ENCODE measurements at places on chromosomes 1 and 21.

- DNase-seq, result peak; percentile 54
Observed at GRCh38 chr21:17900990-17901385, 81.8 kb upstream of the C21orf91 start.

- DNase-seq, result no peak
Observed at GRCh38 chr1:27101696-27102095, 53.2 kb downstream of the SLC9A1 start.

- no peak for DNase-seq
Observed at GRCh38 chr1:200378096-200378495, 31.7 kb downstream of the ZNF281 start.

DNA sequence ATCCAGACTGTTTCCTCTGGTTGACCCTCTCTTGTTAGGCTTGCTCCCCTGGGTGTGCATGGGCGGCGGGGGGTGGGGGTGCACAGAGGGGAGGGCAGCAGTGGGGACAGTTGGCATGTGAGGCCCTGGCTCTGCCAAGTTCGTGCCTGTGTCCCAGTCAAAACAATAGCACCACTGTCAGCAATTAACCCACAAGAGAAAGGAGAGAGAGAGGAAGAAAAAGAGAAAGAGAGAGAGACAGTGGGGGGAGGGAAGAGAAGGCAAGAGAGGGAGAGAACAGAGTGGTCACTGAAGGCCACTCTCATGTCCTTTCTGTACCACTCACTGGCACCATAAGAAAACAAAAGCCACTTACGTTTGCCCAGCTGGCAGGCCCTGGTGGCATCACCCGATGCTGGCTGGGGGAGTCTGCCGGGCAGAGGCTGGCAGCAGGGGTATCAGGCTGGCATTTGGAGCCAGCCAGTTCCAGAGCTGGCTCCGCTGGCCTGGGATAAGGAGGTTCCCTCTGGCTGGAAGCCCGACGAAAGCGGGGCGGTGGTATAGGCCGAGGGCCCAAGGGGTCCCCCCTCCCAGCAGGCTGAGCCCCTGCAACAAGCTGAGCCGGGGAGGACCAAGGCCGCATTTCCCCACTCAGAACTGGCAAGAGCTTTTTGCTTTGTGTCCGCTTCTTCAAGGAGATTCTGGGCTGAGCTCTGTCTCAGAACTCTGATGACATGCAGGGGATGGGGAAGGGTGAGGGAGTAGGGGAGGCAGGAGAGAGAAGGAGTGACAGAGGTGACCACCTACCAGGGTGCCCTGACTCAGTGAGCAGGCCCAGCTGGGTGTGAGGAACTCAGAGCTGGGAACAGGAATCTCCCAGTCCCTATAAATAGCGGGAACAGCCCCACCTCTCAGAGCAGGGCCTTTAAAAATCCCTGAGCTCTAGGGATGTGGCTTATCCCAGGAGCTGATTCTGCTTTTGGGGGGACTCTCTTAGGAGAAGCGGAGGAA lies 27.9 kb downstream of the PIK3C2B start:
- no peak for DNase-seq

GRCh38 chr1:29643838-29644440 lies 407.6 kb downstream of the PTPRU start:
- no peak for DNase-seq

DNA sequence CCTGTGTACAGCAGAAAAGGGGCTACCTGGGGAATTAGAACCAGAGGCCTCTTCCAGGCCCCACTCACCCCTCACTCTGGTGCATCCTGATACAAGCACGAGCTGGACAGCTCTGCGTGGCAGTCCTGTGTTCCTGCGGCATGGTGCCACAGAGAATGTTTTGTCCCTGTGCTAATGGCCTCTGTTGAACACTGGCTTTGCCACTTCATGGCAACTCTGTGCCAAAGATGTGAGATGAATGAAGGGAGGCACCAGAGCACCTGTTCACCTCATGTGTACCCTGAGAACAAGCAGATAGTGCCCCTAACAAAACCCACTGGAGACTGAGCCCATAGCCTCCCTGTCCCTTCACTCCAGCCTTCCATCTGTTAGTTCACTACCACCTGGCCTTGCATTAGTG lies 199.3 kb upstream of the COA6 start:
- no peak for DNase-seq

- peak; percentile 74 for DNase-seq
Observed at GRCh38 chr1:11320153-11320936, 47.3 kb downstream of the UBIAD1 start.

DNA sequence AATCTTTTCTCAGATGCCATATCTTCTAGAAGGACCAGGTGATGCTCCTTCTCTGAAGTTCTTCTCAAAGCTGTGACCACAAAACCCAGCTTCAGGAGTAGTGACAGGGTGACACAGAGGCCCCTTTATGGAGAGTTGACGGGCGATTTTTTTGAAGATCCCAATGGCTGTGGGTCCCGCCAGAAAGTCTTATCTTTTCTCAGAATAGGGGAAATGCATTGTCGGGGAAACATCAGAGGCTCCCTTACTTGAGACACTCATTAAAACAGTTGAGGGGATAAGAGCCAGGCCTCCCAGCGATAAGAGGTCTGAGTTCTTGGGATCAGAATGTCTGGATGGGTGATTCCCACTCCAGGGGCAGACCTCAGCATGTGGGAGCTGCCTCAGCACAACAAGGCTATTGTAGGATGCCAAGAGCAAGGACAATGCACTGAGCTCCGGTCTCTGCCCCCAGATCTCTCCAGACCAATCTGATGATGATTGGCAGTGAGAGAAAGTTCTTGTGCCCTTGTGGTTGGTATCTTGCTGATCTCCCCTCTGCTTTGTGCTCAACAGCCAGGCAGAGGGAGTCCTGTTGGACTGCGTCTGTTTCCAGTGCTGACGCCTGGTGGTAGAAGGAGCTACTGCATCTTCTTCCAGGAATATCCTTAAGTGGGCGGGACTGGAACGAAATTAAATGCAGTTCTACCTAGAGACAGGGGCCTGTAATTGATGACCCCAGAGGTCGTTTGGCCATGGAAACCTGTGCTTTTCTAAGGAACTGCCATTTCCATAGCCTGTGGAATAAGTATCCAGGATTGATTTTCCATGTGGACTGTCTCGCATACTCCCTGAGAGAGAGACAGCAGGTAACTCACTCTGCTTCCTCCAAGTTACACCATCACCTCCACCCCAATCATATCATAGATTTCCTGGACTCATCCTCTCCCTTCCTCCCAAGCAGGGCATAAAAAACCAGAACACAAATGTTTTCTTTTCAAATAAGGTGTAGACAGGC lies 6.8 kb upstream of the ACKR1 start:
- DNase-seq, result peak; percentile 88

DNA sequence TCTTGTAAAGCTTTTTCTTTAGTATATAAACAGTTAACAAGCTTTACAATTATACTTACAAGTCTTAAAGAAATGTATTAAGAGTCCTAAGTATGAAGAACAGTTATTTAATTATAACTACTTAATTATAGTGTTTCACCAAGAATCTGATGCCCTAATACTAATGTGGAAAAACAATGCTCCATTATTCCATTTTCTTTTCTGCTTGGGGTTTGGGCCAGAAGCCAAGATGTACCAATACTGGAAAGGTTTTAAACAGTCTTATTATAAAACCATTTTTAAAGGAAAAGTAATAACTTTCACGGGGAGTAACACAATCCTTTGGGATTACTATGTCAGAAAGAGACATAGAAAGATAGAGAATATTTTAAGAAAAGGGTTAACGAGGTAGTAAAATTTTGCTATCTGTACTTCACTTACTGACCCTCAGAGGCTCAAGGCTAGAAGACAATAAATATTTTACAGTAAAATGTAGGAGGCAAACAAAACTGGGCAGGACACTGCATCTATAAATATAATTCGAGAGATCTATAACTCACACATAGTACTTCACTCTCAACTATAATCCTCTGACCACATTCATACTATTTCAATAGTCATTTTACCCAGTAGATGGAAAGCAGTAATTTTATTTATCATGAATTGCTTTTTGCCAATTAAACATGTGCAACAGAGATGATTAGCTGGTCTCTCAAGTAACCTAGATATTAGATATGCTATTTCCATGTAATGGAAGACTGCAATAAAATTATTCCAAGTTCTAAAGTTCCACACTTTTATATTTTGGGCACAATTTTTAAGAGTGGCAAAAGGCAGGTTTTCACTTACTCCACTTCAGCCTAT lies 63.9 kb downstream of the LTN1 start:
- no peak for DNase-seq

DNA sequence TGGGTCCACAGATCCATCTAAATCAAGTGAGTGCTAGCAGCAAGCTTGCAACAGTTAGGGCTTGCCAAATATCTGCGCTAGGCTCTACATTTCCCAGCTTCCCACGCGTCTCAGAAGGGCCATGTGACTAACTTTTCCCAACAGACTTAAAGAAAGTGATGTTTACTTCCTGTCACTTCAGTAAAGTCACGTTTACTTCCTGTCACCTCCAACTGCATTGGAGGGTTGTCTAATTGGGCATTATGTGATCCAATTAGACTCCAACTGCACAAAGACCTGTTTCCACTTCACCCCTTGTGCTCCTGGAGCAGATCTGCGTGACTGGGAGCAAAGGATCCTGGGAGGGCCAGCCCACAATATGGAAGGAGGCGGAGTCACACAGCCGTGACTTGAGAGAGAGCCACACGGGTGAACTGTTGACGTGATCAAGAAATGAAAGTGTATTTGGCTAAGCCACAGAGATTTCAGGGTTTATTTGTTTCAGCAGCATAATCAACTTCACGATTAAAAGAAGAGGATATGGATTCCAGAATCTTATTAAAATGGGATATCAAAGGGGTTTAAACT lies 77.7 kb downstream of the CYYR1 start:
- no peak for DNase-seq

DNA sequence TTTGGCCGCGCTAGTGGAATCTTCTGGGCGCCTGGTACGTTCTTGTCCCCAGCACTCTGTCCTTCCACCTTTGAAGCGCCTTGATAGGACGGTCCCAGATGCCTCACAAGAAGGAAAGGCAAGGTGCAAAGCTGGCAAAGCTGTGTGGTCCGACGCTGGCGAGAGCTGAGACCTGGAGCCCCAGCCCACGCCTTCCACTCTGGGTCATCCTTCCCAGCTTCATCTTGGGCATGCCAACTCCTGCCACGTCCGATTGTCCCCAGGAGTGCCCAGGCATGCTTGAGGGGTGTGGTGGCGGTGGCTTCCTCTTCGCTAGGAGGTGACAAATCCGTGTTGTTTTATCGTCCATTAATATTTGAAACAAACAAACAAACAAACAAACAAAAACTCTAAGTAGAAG lies 123.9 kb upstream of the DPYD start:
- no peak for DNase-seq

GRCh38 chr1:176073524-176074157 lies 133.4 kb downstream of the COP1 start:
- peak; percentile 83 for DNase-seq

DNA sequence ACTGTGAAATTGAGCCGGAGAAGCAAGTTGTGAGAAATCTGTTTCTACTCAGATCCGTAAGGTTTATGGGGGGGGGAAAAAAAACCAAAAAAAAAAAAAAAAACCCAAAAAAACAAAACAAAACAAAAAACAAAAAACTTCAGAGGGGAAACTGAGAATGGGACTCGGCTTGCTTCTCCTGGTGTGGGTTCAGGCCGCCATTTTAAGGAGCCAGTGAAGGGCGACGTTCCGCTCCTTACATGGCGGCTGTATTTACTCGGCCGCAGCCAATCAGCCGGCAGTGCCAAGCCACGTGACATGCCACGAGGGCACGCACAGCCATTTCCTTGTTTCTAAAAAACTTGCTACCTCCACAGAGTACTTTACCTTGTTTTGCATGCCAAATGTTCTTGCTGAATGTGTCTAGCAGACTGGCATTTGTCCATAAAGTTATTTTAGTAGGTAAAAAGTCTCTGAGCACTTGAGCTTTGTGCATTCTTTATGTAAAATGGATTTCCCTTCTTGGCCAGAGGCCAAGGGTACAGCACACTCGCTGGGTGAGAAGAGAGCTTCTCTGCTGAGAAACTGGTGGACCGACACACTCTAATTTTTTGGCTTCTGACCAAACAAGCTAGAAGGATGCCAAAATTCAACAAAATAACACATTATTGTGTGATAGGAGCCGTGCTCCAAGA lies 101.8 kb downstream of the NFIA start:
- DNase-seq, result no peak

- no peak for DNase-seq
Observed at GRCh38 chr21:37861561-37861960, 54.7 kb downstream of the KCNJ6 start.

DNA sequence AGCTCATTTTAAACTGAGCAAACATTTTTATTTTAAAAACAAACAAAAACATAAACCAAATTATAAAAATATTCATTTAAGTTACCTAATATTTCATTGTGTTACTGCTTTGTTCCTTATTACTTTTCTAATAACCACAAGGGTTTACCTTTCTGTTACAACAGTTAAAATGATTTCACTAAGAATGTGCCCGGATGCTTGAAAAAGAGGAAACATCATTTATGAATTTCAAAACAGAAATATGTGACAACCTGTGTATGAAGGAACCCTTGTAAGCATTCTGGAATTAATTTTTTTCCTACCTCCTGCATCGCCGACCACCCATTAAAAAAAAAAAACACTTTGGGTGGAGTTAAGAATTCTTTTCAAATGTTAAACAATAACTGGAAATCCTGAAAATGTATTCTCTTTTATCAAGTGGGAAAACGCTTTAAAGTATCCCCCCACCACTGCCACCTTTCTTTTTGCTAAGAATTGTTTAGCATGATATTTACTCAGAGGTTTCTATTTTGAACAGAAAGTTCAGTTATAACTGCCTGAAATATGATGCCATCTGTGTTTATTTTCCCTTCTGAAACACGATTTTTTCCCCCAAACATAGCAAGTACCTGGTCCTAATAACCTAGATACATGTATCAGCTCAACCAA lies 9.1 kb downstream of the CYYR1 start:
- no peak for DNase-seq

- no peak for DNase-seq
Observed at GRCh38 chr1:68149110-68149798, 83.1 kb downstream of the WLS start.

- peak; percentile 74 for DNase-seq
Observed at GRCh38 chr1:8217011-8217711, 100.8 kb upstream of the SLC45A1 start.

DNA sequence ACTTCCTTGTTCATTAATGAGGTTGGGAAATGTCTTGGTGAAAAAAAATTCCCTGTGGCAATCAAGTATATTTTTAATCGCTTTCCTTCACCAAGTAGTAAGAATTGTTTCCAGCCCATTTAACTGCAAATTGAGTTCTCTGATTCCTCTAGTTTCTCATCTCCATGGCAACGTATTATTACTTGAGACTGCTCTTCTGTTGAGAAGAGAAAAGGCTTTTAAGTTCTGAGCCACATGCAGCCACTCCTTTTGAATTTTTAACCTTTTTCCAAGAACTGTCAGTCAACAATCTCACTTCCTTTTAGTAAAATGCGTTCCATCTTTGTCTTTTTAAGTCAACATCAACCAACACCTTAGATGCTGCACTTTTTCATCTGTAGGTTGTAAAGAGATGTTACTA lies 75.7 kb upstream of the KIAA1614 start:
- DNase-seq, result no peak

GRCh38 chr21:44767834-44768831 lies 33.5 kb downstream of the UBE2G2 start:
- DNase-seq, result peak; percentile 35

- DNase-seq, result no peak
Observed at GRCh38 chr1:236023926-236024565, 40.8 kb downstream of the NID1 start.
